T follicular helper cell (primary cell): ENCODE measurements at places on chromosomes 11 and 22.

DNA sequence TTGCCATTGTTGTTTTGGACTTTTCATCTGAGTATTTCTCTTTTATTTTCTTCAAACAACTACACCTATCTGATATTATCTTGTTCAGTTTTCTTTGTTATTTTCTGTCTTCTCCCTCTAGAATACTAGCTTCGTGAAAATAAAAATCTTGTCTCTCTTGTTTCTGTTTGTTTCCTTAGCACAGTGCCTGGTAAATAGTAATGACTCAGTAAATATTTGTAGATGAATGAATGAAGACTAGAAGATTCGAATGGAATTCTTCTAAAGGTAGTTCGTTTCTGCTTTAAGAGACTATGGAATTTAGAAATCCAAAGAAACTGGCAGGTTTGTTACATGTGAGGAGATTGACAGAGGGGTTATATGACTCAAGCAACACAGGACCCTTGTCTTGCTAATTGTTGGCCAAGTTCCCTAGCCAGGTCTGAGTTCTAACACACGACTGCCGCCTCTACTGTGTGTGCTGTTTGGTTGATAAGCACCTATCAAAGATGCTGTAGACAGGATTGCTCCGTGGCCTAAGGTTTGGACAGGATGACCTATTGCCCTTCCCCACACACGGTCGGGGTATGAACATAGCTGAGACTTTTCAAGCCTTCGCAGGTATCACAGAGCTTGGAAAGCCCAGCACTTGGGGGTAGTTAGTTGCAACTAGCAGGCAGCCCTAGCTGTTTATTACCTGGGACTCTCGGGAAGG lies 831 bp upstream of the TMEM135 start:
- DNase-seq: no peak

GRCh38 chr22:24926849-24927579 lies 19.5 kb downstream of the LHFPL7 start:
- no peak for DNase-seq

DNA sequence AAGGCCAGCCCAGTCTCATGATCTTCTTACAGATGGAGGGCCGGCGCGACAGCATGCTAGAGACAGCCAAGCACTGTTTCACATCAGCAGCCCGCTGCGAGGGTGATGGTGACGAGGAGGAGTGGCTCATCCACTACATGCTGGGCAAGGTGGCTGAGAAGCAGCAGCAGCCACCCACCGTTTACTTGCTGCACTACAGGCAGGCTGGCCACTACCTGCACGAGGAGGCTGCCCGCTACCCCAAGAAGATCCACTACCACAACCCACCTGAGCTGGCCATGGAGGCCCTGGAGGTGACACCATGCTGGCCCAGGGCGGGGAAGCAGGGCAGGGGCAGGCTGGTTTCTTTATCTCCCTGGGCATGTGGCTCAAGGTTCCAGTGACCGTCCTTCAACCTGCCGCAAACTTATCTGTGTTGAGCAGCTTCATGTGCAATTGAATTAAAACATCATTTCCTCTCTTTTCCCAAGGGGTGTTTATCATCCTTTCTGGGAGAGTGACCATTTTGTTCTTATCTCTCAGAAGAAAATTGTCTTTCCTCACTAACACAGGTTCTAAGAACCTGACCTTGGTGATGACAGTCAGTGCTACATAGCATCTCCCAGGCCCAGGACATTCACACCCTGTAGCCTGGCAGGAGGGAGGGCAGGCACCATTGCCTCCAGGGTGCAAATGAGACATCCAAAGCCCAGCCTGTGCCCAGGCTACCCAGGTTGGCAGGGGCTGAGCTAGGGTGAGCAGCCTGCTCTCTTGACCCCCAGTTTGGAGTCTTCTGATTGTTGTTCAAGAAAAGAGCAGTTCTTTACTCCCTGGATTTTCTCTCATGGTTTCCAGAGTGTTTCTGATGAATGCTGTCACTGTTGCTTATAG lies 80.7 kb downstream of the CABIN1 start:
- no peak for DNase-seq

- no peak for DNase-seq
Measured at GRCh38 chr11:3971756-3972404, 116.4 kb downstream of the STIM1 start.

- DNase-seq: no peak
Measured at GRCh38 chr11:90722552-90723190, 499.8 kb upstream of the CHORDC1 start.

DNA sequence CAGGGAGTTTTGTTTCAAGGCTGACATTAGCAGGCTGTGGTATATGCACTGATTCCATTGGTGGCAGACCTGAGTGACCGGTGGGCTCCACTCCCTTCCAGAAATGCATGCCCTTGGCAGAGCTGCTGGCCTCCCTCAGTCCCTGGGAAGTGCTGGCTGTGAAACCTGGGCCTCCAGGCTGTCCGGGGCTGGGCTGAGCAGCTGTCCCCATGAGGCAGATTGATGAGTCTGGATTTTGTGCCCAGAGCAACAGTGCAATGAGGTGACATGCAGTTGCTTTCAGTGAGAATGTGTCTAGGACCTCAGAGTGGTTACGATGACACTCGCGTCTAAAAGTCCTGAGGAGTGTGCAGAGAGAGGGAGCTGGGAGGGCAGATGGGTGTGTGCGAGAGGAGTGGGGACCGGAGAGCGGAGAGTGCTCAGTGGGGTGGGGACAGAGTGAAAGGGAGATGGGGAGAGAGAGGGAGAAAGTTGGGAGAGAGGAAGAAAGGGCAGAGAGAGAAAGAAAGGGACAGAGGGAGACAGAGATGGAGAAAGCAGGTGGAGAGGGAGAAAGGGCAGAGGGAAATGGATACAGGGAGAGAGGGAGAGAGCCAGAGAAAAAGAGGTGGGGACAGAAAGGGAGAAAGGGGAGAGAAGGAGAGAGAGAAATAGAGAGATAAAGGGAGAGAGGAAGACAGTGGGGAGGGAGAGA lies 978.3 kb downstream of the BRD1 start:
- DNase-seq: no peak

DNA sequence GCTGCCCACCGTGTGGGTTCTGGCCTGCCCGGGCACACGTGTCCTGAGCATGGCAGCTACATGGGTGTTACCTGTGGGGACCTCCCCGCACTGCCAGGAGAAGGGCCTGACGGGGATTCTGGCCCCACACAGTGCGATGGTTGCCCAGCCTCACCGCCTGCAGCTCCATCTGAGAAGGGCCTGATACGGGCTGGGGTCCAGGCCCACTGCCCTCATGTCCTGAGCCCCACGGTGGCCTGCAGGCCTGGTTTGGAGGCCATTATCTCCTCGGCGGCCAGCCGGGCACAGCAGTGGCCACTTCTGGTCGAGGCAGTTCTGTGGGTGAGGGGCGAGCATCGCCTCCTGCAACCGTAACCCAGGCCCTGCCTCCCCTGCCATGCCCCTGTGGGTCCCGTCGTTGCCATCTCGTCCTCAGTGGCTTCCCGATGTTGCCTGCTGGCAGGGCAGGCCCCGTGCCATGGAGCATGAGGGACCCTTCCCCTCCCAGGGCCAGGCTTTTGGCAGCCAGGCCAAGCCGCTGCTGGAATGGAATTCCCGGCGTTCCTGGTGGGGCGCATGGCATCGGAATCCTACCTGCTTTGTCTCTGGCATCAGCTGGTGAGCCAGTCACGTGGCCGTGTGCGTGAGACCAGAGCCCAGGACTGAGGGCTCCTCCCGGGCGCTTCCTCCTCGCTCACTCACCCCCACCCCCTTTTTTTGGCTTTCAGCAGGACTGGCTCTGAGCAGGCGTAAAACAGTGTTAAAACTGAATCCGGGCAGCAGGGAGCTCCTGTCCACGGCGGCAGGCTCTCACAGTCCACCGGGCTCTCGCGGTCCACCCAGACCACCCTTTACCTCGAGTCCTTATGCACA lies 71.9 kb upstream of the PPARA start:
- DNase-seq: no peak

GRCh38 chr11:118251858-118252652 lies at the start of gene MPZL3:
MPZL3 (minus strand) TSS chr11:118252365; CDS start chr11:118252294, 71 bp downstream.
- peak; percentile 79 for DNase-seq

DNA sequence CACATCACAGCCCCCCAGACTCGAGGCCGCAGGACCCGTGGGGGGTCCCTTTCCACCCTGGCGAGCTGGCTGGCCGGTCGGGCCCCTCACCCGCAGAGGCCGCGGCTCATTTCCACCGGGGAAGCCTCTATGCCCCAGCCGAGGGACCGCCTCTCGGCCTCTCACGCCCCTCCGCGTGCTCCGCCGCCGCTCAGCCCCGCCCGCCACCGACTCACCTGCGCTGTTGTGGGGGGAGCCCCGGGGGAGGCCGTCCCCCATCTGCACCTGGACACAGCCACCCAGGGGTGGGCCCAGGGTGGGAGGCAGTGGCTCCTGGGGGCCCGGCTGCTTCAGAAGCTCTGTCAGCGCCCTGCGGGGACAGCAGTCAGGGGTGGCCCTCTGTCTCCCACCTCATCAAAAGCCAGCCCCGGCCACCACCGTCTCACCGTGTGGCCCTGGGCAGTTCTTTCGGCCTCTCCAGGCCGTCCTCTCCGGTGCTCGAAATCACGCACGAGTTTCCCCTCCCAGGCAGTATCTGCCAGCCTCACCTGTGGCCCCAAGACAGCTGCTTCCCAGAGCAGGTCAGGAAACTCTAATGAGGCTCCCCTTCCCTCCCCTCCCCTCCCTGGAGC lies 3.8 kb downstream of the SHISA8 start:
- DNase-seq: no peak

GRCh38 chr22:35037089-35037488 lies 28.9 kb upstream of the ISX start:
- no peak for DNase-seq

DNA sequence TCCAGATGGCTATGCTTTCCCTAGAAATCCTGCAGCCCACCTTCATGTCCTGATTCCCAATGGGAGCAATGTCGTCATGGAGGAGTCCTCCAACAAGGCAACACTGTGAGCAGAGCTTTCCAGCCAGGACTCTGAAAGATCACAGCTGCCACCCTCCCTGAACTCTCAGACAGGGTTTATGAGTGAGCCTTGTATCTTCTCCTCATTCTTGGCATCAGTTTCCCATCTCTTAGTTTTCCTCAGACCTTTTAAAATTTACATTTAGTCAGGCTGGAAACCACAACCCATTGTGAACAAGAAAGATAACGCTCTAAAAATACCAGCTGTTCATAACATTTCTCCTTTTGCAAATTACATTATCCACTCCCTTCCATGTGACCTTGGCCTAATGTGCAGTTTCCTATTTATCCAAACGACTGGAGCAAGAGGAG lies 15.6 kb upstream of the LYVE1 start:
- DNase-seq: no peak

GRCh38 chr11:10885703-10886363 lies 28.0 kb upstream of the ZBED5 start:
- DNase-seq: no peak
